ENCODE measurements at places on chromosomes 12 and 14.
A peak's percentile ranks its signal among the peaks of the same experiment; 100 is the strongest.

DNA sequence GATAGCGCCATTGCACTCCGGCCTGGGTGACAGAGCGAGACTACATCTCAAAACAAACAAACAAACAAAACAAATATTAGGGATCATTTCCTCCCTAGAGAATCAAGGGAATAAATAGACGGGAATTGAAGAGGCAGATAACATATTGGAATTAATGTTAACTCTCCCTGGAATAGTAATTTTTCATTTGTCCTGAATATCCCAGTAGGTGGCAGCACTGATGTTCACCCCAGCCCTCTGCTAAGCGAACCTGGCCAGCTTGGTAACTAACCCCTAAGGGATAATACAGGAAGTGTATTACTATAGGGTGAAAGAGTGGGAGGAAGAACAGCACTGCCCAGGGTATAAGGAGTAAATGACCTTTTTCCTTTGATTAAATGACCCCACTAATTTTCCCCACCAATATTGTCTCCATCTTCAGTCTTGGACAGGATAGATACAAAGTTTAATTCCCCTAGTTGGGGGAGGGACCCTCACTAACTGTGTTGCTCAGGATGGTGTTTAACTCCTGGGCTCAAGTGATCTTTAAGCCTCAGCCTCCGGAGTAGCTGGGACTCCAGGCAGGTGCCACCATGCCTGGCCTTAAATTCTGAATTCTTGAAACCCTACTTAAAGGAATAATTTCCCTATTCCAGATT lies 40.5 kb downstream of the SLC2A14 start:
- DNase-seq = peak; percentile 60

DNA sequence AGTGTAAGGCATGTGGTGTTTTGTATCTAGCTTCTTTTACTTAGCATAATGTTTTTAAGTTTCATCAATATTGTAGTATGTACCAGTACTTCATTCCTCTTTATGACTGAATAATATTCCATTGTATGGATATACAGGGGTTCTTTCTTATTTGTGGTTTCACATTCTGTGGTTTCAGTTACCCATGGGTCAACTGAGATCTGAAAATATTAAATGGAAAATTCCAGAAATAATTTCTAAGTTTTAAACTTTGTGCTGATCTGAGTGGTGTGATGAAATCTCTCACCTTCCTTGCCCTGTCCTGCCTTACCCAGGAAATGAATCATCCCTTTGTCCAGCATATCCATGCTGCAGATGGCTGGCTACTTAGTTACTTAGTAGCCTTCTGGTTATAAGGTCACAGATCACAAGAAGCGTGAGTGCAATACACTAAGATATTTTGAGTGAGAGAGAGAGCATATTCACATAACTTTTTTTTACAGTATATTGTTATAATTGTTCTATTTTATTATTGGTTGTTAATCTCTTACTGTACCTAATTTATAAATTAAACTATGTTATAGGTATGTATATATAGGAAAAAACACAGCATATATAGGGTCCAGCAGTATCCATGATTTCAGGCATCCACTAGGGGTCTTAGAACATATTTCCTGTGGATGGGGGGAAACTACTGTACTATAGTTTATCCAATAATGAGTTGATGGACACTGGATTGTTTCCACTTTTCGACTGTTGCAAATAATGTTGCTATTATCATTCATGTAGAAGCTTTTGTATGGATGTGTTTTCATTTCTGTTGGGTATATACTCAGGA lies 59.6 kb upstream of the LRTM2 start:
- DNase-seq = no peak

- DNase-seq = no peak
Measured at GRCh38 chr12:24596768-24597388, 352.0 kb downstream of the BCAT1 start.

- no peak for DNase-seq
Measured at GRCh38 chr12:125050868-125051267, 14.4 kb upstream of the AACS start.

GRCh38 chr12:108595711-108596647 lies 1.9 kb downstream of the TMEM119 start:
- DNase-seq = no peak

DNA sequence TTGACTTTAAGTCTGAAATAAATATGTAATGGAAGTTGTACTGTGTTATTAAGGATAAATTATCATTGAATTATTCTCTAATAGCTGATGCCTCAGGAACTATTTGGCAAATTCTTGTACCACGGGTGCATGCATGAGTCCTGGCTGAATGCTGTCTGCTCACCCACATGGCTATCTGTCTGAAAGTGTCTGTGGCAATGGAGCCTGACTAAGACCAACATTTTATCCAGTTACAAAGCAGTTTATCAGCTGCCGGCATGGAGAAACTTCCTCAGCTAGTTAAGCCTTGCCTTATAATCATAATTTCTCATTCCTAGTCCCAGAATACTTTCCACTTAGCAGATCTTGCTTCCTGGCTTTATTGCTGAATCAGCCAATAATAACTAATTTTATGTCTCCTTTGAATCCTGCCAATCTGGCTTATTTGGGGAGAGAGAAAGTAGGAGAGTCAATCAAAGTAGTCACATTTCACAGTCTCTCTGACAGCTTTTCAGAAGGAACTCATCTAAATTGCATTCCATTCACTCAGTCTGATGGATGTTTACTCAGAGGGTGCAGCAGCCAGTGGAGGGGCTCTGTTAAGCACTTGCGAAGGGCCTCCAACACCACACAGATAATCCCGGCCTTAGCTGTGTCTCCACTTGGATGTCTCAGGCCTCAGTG lies 280.6 kb upstream of the CLEC14A start:
- peak; percentile 24 for DNase-seq

- no peak for DNase-seq
Measured at GRCh38 chr14:73750531-73750901, 36.3 kb upstream of the PNMA1 start.

DNA sequence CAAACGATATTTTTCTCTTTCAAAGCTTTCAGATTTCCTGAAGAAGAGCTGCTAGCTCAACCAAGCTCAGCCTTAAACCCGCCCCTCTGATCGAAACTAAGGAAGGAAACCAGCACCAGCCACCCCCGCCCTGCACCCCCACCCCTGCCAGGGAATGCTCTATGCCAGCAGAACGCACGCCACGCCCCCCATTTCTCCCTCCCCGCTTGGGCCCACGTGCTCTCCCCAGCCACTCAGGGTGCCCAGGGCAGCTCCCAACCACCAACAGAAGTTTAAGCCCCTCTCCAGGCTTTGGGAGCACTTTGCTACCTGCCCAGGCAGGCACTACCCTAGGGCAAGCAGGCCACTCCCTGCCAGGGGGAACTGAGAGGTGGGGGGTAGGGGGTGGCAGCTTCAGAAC lies 18.8 kb upstream of the KRT78 start:
- no peak for DNase-seq

DNA sequence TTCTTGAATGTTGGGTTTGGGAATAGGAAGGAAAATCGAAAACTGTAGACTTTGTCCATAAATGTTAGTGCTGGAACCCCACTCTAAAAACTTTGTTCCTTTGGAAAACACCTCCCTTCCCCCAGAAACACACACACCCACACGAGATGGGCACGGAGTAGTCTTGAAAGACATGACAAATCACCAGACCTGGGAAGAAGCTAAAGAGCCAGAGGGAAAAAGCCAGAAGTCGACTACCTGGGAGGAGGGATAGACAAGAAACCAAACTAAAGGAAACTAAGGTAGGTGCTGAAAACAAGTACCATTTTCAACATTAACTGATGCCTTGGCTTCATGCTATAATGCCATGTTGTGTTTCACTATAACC lies 925 bp upstream of the NANOG start:
- DNase-seq = no peak

DNA sequence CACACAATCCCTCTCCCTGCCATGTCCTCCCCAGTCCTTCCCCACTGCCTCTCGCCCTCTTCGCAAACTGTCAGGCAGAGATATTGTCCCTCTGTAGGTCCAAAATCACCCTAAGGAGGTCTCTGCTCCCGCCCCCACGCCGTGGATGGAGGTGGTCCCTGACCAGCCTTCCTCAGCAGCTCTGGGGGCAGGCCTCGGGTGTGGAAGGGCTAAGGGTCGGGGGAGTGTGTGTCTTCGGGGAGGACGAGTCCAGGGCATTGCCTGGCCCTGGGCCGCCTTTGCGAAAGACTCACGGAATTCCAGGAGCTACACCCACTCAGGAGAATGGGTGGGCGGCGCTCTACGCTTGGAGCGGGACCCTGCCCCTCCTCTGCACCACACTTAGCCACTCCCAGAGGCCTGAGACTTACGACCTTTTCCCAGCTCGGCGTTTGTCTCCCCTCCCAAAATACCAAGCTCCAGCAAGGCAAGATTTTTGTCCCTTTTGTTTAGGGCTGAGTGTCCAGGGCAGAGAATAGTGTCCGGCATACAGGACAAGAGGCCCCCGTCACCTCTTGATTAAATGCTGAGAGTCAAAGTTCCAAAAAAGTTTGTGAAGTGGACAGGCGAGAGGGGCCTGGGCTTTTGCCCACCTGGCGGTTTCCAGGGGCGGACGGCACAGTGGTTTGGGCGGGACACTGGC lies 881 bp downstream of the PYGL start:
- no peak for DNase-seq

- no peak for DNase-seq
Measured at GRCh38 chr12:124582108-124582424, 14.7 kb upstream of the NCOR2 start.

DNA sequence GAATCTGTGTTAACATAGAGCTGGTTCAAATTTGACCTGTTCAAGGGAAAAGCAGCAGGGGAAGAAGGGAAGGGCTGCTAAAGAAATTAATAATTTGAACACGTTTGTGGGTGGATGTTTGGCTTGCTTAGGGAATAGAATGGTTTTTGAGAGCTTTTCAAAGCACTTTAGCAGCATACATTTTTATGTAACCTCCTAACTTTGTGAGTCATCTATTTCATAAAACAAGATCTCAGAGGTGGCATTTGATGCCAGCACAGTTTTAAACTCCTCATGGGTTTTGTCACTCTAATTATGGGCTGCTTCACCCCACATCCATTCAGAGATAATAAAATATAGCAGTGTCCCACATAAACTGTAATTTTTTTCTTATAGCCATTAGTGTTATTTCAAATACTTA lies 143.8 kb downstream of the ACSS3 start:
- no peak for DNase-seq

GRCh38 chr14:105525861-105526775 lies at the start of gene TMEM121:
TSS of gene TMEM121 (plus strand) at chr14:105526583. CDS start at chr14:105528835, 2,252 bp downstream.
- peak; percentile 35 for DNase-seq

- DNase-seq = no peak
Measured at GRCh38 chr12:2610358-2610757, 184.4 kb upstream of the FKBP4 start.

GRCh38 chr12:38589306-38589632 lies 272.7 kb downstream of the ALG10B start:
- DNase-seq = no peak

GRCh38 chr12:117521867-117522266 lies 160.4 kb upstream of the NOS1 start:
- DNase-seq = no peak

- no peak for DNase-seq
Measured at GRCh38 chr14:105055736-105056302, 9.4 kb downstream of the GPR132 start.

DNA sequence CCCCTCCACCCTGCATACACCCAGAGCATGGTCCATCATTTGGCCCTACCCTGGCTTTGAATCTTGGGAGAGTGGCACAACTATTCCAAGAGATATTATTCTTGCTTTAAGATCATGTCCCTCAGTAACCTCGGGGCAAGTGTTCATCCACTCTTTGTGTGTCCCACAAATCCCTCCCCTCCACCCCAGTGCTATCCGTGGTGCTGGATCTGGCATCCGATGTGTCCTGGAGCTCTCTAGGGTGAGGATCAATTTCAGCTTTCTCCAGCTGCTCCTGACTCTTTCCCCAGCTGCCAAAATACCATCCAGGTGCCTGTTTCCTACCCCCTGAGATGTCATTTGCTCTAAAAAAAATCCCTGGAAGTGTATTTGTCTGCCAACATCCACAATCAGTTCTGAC lies 64.8 kb upstream of the CMKLR1 start:
- no peak for DNase-seq

All from WERI-Rb-1 (cell line).